Cardiac muscle cell (in vitro differentiated cells and primary cell): ENCODE measurements at places on chromosomes 2 and 18. TPM values are rescaled to one million over a fixed set of nuclear protein-coding genes. Genes with fewer than 3 reads are reported as not detected.

ANKRD62 gene
- not detected in 2 replicates for total RNA-seq

DNA sequence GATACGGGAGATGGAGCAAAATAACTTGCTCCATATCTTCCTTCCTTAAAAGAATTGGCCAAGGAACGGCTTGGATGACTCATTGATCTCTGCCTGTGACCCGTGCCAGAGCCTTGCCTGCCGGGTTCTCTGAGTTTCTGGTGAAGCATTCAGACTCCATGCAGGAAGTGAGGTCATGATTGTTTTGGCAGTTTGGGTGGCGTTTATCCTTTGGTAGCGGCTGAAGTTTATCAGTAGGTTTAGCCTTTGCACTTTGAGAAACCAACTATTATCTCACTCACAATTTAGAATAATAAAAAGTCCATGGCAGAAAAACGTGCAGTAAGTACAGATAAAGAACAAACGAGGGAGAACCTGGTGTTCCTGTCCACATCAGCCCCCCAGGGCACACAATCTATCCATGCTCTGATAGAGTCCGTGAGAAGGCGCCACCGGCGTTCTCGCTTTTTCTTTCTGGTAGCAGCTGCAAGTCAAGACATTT, 15.0 kb upstream of the CTAGE1 start:
- DNase-seq: peak; percentile 97

TCF23 gene
- not detected in 2 replicates for total RNA-seq

SGPP2 gene
- total RNA-seq: 24.6 and 44.6 TPM in 2 replicates

DNA sequence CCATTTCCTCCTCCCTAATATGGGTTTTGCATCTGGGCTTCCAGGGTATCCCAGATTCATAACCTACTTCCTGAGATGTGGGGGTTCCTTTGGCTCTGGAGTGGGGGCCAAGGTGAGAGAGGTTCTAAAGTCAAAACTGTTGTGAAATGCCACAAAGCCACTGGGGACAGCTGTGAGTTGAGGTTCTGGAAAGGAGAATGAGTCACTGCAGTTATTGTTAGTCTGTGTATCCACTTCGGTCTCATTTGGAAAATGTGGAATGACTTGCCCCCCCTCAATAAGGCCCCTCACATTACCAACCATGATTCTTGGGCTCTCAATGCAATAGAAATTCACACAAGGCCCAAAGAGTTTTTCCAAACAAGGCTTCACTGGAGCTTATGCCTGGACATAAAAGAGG, 51.1 kb upstream of the LGALSL start:
- DNase-seq: no peak

DNA sequence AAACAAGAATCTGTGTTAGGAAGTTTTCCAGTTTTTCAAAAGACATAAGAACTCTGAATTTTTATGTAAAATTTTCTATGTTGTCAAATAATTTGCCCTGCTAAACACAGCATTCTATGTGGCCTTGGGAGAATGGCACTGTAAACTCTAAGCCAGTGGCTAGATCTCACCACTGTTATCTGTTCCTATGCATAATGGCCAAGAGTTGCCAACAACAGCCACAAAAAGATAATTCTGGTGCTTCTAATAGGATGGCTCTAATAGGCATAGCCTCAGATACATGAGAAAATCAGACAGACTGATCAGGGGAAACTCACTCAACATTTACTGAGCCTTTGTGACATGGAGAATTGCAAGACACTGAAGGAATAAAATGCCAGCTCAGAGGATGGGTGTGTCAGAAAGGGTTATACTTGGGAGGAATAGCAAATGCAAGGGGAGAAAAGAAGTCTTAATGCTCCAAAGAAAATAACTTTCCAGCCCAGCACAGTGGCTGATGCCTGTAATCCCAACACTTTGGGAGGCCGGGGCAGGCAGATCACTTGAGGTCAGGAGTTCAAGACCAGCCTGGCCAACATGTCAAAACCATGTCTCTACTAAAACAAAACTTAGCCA, 63.7 kb downstream of the COBLL1 start:
- DNase-seq: no peak

IL1R1 gene
- total RNA-seq: 0.18 and 0.21 TPM in 2 replicates

- DNase-seq: peak; percentile 82
These were observed 67.7 kb upstream of the L3MBTL4 start for GRCh38 chr18:6482198-6482977.

- no peak for DNase-seq
These were observed 5.7 kb downstream of the STAT1 start for GRCh38 chr2:191008286-191008685.

DNA sequence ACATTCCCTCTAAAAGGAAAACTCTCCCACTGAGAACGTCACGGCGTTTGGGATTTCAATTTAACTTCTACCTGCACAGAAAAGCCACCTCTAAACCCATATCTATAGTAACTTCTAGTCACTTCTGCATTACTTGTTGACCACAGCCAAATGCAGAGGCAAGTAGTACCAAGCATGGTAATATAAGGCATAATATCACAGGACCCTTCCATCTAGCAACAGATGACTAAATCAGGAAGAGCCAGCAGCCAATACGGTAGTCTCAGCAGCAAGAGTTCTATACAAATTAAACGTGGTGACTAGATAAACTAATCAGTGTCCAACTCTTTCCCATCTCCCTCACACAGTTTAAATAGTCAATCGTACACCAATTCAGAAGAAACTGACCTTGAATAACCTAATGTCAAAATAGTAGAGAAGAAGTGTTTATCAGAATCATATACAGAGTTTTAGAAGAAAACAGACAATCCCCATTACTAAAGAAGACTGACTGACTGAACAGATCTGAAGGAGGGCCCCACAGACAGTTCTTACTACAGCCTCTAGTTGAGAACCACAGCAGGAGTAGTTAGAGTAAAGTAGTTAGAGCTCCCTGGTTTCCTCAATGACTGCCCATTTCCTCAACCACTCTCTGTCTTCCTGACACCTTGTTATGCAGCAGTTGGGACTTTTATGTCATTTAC, 30.0 kb downstream of the MEMO1 start:
- DNase-seq: peak; percentile 46

- peak; percentile 76 for DNase-seq
These were observed 18.8 kb downstream of the KLHL41 start for GRCh38 chr2:169528271-169528701.

DNA sequence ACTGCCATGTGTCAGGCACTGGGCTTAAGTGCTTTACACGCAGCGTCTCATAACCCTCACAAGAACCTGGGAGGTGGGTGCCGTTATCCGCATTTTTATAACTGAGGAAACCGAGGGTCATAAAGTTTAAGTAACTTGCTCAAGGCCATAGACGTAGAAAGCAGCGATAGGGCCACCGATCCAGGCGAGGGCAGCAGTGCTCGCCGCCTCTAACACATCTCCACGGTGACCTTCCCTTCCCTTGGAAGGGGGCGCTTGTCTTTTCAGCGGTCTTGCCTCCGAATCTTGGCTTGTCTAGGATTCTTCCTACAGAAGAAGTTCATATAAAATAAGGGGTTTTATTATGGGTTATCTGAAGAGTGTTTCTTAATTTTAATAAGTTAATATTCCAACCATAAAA, 186.6 kb downstream of the GBX2 start:
- DNase-seq: no peak

DNA sequence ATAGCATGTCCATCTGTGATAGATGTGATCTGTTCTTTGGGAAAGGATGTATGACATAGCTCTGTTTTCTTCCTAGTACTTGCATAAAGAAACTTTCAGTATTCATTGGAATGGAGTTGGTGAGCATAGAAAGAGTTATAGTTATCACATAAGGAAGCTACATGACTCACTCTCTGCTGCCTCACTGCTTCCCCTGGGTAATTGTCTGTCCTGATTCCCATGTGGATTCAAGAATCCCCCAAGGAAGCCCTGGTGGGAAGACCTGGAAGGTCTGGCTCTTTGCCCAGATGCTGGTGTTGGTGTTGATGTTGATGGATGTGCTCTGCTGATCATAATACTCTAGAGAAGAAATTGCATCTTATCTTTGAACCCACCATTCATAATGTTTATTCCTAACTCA, 60.6 kb downstream of the PTPN4 start:
- DNase-seq: no peak

IL18R1 gene
- 0.07 and 0.12 TPM in 2 replicates for total RNA-seq
